Urinary bladder (tissue), 4 donors: ENCODE measurements at places on chromosomes 7 and 10.

DNA sequence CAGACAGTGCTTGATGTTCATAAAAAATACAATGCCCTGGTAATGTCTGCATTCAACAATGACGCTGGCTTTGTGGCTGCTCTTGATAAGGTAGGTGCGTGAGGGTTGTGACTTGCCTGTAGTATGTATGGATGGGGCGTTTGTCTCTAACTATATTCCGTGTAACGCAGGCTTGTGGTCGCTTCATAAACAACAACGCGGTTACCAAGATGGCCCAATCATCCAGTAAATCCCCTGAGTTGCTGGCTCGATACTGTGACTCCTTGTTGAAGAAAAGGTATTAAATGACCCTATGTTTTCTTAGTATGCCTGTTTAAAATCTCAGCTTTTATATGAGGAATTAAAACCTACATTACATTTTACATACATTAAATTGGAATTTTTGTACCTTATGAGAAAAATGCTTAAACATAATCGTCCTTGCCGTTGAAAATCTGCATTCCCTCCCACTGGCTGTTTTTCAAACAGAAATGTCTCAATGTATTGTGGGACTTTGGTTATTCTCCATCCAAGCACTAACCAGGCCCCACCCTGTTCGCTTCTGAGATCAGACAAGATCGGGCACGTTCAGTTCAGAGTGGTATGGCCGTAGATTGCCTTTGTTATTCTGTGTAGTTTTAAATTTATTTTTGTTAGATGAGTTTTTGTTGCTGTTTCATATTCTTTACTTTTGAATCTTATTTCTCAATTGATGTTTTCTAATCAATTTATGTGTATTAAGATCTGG is 85.3 kb downstream of the CUL1 start:
- DNase-seq = peak; percentile 54

GRCh38 chr10:117431160-117431559 is 55.9 kb upstream of the PDZD8 start:
- no peak for DNase-seq

DNA sequence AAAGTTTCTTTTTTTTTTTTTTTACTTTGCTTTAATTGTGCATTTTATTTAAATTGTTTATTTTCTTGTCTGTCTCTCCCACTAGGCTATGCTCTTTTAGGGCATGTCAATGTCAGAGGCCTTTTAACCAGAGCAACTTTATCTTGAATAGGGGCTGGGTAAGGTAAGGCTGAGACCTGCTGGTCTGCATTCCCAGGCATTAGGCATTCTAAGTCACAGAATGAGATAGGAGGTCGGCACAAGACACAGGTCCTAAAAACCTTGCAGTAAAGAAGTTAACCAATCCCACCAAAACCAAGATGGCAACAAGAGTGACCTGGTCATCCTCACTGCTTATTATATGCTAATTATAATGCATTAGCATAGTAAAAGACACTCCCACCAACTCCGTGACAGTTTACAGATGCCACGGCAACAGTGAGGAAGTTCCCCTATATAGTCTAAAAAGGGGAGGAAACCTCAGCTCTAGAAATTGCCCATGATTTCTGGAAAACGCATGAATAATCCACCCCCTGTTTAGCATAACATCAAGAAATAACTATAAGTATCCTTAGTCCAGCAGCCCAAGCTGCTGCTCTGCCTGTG is 47.0 kb upstream of the FRMD4A start:
- DNase-seq = no peak

DNA sequence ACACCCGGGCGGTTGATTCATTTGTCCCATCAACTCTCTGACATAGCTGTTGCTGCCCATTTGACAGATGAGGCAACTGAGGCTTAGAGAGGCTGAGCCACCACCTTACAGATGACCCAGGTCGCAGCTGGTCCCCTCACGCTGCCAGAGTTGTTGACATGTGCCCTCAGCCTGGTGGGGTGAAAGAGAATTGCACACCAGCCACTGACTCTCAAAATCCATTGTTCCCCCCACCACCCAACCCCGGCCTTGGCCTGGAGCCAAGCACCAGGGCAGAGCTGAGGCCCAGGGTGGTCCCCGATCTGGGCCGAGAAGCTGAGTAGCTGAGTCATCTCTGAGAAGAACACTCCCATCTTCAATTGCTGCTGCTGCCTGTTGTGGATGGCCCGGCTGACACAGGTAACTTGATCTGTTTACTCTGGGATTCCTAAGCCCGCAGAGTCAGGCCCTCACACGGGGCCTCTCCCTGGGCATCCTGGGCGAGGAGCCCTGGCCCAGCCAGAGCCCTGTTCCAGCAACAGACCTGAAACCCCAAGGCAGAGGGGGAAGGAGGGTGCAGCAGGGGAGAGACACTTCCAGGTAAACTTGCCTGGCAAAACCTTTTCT is 27.5 kb downstream of the PVRIG start:
- peak; percentile 62 for DNase-seq

GRCh38 chr10:3889961-3890522 is 105.0 kb upstream of the KLF6 start:
- no peak for DNase-seq

GRCh38 chr10:10785627-10786026 is 232.0 kb upstream of the CELF2 start:
- no peak for DNase-seq

- no peak for DNase-seq
Observed at GRCh38 chr7:40701836-40702551, 567.2 kb downstream of the SUGCT start.

- no peak for DNase-seq
Observed at GRCh38 chr7:128879939-128880746, 17.5 kb downstream of the ATP6V1F start.

DNA sequence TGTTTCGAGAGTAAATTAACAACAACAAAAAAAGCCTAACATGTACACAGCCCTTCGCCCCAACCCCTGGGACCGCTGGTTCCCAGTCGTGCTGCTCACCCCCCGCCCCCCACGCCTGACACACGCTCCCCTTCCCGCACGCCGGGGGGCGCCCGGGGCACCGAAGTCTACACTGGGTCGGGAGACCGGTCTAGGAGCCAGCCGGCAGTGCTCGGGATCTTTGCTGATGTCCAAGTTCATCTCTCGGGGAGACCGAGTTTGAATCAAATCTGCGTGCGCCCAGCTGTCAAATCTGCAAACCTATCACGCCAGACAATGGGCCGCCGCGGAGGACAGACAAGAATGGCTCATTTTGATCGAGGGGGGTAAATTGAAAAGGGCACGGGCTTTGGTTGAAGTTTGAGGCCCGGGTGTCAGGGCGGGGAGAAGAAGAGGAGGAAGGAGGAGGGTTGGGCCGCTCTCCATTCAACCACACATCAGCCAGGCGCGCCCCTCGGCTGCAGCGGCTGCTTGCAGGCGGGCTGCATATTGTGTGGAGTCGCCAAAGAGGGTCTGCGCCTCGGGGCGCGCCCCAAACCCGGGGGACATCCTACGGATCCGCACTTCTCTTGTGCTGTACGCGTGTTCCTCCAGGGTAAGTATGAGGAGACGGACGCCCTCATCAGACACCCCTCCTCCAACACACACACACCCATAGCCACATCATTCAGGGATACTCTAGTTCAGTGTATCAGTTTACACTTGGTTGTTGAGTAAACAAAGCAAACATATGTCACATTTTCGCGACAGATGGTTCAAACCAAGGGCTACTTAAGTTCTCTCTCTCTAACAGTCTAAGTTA is 1.3 kb upstream of the GFRA1 start:
- DNase-seq = no peak

- DNase-seq = no peak
Observed at GRCh38 chr7:77808517-77808916, 9.9 kb downstream of the PHTF2 start.

- DNase-seq = no peak
Observed at GRCh38 chr10:110446277-110446676, 51.4 kb upstream of the DUSP5 start.

DNA sequence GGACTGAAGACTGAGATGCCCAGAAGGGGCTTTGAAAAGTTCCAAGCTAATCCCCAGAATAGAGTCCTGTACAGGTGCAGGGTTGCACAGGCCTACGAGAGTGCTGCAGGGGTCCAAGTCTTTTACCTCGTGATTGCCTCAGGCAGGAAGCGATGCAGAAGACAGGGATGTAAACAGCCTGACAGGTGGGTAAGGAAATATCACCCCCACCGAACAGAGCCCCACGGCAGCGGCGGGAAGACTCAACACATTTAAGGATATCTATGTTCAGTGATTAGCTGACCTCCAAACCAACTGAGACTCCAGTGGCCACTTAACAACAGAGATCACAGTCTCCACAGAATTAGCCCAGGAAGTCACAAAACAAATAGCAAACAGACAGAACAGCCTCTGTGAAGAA is 73.9 kb upstream of the VIPR2 start:
- no peak for DNase-seq

DNA sequence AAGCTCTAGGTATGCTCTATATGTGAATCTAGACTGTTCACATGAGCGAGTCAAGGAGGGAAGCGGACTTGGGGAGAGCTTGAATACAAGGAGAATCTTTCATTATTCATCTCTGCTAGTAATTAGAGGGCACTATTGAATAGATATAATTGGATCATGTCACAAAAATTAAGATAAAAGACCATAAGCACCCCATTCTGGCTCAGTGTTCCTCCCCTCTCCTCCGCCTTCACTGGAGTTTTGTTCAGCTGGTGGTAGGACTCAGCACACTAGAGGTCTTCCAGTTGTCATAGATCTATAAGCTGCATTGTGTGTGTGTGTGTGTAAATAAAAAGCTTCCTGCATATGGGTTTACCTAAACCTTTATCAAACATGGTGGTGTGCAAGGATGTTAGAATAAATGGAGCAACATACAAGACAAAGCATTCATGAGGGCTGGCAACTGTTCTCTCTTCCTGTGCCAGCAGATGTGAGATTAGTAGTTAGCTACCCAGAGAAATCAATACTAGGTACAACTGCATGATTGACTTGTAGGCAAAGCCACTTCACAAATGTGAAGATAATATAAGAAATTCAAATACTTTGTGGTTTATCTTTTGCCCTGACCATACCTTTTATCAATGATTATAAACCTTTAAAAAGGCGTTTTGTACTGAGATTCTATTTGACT is 142.6 kb downstream of the CREB5 start:
- DNase-seq = no peak

GRCh38 chr7:142992427-142992826 is 30.3 kb upstream of the KEL start:
- no peak for DNase-seq

- DNase-seq = no peak
Observed at GRCh38 chr10:78905015-78905956, 163.5 kb upstream of the ZMIZ1 start.

DNA sequence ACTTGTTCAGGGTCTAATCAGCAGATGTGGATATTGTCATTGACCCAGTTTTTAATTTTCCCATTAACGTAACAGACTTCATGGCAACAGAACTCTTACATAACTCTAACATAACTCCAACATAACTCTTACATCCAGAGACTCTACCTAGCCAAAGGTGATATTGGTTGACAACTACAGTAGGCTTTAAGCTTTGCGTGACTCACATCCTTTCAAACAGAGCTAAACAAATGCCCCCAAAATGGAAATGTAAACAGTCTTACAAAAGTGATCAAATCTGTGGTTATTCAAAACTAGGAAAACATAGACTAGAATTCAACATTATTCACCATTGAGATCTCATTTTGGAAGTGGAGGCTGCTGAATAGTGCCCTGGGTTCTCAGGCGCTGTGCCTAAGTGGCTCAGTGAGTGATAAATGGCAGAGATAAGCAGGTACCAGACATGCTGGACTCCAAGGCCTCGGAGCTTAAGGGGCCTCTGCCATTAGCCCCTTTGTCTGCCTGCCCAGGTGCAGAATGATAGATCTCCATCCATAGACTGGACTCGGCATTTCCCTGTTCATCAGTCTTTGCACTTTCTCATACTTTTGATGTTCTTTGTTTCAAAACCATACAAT is 34.3 kb upstream of the BTBD16 start:
- no peak for DNase-seq

DNA sequence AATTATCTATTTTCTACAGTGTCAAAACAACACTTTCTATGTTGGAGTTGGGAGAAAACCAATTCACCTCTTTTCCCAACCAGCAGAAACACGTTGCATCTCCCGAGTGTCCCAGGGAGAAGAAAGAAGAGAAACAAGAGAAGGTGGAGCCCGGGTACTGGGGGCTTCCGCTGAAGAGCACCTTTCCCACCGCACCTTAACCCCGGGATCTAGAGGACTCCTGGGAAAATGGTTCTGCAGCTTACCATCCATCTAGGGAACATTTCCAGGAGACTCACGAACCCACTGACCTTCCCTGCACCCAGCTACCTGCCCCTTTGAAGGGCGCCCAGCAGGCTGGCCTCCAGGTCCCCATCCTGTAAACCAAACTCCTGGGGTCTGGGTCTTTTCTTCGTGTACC is 346.8 kb downstream of the TCERG1L start:
- no peak for DNase-seq

DNA sequence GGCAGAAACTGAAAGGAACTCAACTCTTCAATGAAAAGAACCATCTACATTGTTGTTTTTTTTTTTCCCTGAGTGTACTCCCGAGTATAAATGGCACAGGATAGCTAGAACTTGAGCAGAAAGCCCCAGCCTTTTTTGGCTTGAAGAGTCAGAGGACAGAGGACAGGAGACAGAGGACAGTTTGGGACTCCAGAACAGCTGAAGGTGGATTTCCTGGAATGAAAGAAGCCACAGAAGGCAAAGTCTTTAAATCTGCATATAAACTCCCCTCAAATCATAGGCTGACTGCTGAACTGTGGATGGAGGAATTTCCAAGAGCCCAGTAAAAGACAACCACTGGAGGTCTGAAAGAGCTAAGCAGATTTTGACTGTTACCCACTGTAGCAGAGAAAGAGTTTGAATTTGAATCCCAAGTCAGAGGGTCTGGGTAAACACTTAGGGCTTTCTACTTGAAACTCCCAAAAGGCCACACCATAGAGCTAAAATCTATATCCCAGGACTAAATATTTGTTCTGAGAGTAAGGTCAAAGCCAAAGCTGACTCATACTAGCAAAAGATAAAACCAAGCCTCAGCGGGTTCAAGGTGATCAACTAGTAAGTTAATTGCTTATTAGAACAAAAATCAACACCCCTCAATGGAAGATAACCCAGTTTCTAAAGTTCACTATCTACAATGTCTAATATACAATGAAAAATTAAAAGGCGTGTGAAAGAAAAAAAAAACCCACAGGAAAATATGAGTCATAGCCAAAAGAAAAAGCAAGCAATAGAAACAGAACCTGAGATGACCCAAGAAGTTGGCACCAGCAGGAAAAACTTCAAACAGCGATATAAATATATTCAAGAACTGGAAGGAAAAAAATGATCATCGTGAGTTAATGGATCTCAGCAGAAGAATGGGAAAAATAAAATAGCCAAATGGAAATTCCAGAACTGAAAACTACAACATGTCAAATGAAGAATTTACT is 1.8 kb upstream of the OPN1SW start:
- no peak for DNase-seq

- DNase-seq = no peak
Observed at GRCh38 chr10:94430701-94431100, 28.4 kb downstream of the TBC1D12 start.
